ENCODE measurements at places on chromosomes 16 and 17.

GRCh38 chr16:86222965-86223551 lies 287.3 kb upstream of the FOXF1 start:
- DNase-seq: no peak

DNA sequence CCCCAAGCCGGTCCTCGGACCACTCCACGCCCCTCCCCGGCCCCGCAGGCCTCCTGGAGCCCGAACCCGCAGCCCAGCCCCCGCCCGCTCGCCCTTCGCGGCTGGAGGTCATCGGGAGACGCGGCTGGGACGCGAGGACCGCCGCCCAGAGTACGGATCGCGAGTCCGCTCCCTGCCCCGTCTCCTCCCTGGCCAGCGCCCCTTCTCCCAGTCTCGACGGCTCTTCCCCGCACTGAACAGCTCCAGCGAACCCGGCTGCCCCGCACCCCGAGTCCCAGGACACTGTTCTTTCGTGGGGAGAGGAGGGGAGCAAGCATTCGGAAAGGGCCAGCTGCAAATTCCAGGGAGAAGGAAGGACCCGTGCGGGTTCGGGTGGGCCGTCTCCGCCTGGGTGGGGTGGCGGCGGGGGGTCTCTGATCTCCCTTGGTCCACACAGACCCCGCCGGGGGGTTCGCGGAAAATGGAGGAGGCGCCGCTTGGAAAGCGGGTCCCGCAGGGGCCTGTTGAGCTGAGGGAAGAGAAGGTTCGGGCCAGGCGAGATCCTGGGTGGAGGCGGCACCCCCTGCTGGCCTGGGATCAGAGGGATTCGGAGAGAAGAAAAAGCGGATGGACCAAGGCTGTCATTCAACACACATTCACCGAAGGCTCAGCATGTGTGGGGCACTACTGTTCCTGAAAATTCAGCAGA lies 632 bp upstream of the RTN4RL1 start:
- no peak for DNase-seq

GRCh38 chr17:44906763-44907728 lies 7.8 kb upstream of the EFTUD2 start:
- no peak for DNase-seq

DNA sequence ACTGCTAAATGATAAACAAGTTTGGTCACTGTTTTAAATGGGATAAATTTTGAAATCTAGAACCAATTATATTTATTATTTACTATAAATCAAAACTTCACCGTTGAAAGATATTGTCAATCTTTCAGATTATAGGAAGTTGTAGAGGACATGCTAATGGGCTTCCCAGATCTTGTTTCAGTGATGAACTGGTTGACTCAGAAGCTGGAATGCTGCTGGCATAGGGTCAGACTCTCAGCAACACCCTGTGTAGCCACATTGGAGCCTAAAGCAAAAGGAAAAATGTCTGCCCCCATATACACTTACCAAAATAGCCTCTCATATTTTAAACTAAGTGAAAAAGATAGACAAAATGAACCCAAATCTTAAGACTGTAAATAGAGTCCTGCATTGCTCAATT lies 916.9 kb upstream of the SOX9 start:
- DNase-seq: no peak

GRCh38 chr16:7748522-7748921 lies 415.9 kb downstream of the RBFOX1 start:
- no peak for DNase-seq

- DNase-seq: no peak
Observed at GRCh38 chr16:64017796-64018195, 1104.1 kb downstream of the CDH11 start.

DNA sequence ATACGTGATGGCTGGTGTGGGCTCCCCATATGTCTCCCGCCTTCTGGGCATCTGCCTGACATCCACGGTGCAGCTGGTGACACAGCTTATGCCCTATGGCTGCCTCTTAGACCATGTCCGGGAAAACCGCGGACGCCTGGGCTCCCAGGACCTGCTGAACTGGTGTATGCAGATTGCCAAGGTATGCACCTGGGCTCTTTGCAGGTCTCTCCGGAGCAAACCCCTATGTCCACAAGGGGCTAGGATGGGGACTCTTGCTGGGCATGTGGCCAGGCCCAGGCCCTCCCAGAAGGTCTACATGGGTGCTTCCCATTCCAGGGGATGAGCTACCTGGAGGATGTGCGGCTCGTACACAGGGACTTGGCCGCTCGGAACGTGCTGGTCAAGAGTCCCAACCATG lies 5.6 kb downstream of the MIEN1 start:
- DNase-seq: no peak

DNA sequence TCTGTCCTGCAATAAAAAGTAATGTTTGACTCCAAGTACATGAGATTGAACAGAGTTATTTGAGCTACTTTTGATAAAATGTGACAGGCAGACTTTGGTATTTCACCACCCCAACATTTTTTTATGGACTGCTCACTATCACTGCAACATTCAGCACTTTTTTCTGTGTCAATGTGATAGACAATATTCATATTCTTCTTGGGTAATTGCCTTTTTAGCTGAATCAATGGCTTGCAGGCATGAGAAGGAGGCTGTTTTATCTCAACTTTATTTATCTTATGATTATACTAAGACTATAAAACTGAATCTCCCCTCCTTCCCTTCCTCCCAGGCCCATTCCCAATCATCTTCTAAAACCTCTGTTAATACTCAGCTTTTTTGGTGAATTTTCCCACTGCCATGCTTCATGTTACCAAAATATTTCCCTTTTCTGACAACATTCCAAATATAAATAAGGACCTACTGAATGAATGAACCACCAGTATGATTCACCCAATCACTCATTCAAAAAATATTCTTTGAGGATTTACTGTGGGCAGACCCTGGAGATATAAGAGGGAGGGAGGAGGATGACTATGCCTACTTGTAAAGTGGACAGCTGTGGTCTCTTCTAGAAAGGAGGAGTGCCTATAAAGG lies 67.6 kb downstream of the CDH13 start:
- DNase-seq: no peak

DNA sequence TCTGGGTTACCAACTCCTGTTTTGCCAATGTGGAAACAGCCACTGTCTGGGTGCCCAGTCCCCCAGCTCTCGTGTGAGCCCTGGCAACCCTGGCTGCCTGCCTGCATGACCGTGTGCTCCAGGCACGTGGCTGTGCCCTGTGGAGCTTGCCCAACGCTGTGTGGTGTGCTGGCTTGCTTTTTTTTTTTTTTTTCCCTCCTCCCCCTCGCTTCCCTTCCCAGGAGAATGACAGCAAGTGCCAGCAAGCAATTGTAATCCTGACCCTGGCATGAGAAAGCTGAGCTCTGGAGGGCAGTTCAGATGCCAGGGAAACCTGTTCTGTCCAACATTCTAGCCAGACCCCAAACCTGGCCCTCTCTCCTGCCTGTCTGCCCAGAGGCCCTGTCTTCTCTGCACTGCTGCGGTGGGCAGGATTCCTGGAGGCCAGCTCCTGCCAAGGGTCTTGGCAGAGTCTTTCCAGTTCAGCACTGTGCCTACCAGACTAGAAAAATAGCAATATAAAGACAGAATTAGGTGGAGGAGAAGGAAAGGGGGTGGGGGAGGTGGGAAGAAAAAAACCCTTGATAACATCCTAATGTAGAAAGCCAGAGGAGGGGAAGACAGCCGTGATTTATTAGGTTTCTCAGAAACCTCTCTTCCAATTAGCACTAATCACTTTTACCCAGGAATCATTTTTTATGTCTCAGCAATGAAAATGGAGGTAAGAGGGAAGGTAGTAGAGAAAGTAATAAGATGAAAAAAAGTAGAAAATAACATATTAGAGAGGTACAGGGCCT lies 9.0 kb downstream of the HLF start:
- no peak for DNase-seq

DNA sequence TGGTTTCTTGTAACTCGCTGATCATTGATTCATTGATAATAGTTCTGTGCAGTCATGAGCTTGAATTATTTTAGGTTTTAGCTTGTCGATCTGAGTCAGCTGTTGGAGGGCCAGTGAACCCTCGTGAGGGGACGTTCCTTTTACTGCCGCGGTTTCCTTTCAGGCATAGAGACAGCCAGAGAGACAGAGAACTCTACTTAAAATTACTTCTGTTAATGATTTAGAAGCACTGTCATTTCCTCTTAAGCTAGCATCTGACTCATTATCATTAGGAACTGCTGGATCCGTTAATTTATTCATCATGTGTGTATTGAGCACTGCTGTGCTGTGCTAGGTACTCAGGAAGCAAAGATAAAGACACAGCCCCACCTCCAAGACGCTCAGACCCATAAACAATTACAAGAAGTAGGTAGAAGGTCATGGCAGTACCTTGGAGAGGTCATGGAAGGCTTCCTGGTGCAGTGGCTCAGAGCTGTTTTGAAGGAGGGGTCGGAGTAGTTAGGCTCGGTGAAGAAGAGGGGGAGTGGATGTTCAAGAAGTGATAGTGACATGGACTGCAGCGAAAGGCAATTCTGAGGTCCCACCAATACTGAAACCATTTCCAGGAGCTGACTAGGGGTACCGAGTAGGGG lies 3.3 kb downstream of the PGS1 start:
- no peak for DNase-seq

GRCh38 chr17:19867079-19867328 lies 732 bp downstream of the ULK2 start:
- no peak for DNase-seq

DNA sequence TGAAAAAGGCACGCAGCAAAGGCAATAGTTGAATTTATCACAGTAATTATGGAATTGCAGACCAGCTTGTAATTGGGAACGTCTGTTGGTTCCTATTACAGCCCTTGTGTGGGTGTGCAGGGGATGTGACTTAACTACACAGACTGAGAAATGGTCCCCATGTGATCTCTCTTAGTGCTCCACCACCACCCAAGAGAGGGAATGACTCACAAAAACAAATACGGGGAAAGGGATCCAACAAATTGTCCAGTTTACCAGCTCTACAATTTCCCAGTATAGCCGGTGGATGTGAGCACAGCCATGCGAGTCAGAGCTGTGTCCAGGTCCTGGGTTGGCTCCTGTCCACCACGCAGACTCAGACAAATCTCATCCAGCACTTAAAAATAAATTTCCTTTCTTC lies 337.9 kb downstream of the GRIN2A start:
- DNase-seq: no peak

DNA sequence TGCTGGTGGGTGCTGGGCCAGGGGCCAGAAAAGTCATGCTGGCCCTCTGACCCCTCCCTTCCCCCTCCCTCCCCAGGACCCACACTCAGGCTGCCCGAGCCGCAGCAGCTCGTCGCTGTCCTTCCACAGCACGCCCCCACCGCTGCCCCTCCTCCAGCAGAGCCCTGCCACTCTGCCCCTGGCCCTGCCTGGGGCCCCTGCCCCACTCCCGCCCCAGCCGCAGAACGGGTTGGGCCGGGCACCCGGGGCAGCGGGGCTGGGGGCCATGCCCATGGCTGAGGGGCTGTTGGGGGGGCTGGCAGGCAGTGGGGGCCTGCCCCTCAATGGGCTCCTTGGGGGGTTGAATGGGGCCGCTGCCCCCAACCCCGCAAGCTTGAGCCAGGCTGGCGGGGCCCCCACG lies 8.3 kb upstream of the CISD3 start:
- DNase-seq: no peak

GRCh38 chr16:57643910-57644309 lies 15.5 kb downstream of the ADGRG1 start:
- DNase-seq: no peak

DNA sequence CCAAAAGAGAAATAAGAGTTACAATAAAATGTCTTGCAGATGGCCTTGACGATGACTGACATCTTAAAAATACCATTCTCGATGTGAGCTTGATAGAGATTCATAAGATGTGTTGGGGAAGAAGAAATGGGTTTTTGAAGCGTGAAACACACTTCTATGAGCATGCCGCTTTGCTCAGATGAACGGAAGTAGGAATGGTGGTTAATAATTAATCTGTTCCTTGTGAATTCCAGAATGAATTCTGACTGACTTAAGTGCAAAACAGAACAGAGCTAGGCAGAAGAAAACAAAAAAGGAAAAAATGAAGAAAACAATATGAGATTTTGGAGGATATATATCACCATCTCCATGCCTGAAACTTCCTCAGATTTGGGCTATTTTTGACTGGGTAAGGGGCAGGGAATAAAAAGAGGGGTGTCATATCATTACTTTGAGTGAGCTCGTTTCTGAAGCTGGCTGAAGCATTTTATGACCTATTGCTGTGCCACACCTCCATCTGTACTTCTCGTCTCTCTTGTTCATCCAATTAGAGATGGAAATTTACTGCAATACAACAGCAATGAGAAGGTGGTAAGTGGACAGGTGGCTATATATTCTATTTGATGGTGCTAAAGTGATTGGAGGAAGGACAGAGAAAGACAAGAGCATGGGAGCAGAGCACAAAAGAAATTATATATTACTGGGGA lies 1152.0 kb upstream of the CDH8 start:
- no peak for DNase-seq

DNA sequence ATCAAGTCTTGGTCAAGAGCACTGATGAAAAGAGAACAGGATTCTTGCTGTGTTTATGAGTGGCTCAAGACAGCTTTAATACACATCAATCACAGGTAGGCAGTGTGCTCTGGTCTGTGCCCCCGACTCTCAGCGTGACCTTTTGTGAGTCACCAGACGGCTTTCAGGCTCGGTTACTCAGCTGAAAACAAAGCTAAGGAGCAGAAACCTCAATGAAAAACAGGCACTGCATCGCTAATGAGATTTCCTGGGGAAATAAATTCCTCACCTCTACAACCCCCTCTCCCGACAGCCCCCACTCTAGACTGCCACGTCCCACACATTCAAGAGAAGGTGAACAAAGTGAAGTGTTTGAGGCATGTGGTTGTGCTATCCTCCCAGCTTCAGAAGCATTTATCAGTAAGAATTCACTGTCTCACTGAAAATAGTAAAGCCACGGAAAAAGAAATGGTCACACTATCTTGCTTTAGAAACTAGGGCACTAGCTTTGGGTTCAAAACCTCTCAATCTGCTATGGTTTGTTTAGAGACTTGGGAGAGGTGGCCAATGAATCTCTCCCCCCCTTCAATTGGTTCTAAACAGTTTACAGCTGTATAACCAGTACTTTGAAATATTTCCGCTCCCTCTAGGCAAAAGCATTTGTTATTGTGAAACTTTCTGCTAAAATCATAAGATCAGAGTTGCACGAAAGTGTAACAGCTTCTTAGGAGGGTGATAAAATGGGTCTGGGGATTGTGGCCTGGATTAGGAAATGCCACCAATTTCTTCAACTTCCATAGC lies 199.5 kb upstream of the PMFBP1 start:
- DNase-seq: no peak

GRCh38 chr17:58785097-58785496 lies 29.4 kb downstream of the PPM1E start:
- DNase-seq: no peak

- DNase-seq: no peak
Observed at GRCh38 chr16:3612510-3613466, 1.4 kb upstream of the SLX4 start.
